ENCODE measurements at places on chromosomes 7 and 10.

- no peak for DNase-seq
These were observed 1.1 kb downstream of the JMJD1C start for GRCh38 chr10:63464402-63465292.

DNA sequence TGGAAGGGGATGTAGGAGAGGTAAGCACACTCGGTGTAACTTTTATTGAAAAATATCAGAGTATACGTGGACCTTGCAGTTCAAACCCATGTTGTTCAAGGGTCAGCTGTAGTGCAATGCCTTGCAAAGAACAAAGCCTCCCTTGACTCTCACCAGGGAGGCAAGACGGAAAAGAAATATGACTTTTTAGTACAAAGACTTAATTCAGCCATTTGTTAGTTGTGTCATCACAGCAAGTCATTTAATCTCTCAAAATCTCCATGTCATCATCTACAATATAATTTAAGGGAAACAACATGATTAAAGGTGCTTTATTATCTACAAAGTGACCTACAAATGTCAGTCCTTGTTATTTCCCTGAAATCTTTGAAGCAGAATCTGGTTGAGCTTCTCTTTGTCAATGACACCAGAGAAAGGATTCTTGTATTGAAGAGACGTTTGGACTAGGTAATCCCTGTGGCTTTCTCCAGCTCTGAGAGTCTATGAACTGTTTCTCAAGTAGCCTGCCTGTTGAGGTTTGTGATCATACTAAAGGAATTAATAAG is 502.8 kb downstream of the REEP3 start:
- no peak for DNase-seq

- no peak for DNase-seq
These were observed 37.9 kb upstream of the ABCB5 start for GRCh38 chr7:20577441-20578071.

- DNase-seq = no peak
These were observed 42.0 kb downstream of the CDH23 start for GRCh38 chr10:71438761-71439160.

DNA sequence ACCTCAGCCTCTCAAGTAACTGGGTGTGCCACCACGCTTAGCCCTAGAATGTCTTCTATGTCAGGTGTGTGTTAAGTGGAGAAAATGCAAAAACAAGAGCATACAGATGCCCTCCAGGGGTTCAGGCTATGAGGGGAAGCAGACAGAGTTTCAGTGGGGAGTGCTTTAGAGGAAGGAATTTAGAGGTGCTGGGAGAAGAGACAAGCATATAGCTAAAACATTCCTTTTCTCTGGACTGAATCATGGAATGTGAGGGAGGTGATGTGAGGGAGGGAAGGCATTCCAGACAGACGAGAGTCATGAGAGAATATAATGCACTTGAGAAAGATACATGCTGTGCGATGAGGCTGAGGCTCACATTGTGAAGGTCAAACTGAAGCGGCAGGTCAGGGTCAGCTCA is 6.6 kb upstream of the ZNF786 start:
- DNase-seq = no peak

- no peak for DNase-seq
These were observed 45.4 kb downstream of the MRPS24 start for GRCh38 chr7:43823941-43824340.

DNA sequence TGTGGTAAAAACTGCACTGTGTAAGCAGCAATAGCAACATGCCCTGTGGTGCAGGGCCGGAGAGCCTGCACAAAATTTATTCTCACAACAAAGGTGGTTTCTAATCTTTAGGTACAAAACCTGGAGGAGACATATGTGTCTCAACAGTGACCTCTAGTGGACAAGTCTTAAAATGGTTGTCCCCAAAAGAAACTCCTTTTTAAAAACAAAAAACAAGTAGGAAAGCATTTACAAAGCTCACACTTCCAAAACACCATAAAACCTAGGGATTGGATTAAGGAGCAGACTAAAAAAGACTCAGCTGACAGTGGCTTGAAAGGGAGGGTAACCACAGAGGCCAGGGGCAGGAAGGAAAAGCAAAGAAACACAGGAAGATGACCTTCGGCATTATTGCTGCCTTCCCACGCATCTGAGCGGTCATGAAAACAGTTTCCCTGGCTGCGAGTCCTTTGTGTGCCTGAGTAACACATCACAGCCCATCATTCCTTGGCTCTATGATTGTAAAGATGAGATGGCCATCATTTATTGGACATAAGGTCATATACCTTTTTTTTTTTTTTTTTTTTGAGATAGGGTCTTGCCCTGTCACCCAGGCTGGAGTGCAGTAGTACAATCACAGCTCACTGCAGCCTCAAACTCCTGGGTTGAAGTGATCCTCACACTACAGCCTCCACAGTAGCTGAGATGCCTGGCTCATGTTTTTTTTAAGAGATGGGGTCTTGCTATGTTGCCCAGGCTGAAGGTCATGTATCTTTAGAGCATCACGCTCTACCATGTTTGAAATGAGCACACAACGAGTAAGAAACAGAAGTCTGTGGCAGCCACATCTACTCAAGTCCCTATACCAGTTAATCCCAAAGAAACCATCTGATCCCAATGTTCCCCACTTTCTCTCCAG is 39.5 kb downstream of the RSU1 start:
- peak; percentile 40 for DNase-seq

GRCh38 chr10:61918989-61919388 is 17.5 kb downstream of the ARID5B start:
- no peak for DNase-seq

DNA sequence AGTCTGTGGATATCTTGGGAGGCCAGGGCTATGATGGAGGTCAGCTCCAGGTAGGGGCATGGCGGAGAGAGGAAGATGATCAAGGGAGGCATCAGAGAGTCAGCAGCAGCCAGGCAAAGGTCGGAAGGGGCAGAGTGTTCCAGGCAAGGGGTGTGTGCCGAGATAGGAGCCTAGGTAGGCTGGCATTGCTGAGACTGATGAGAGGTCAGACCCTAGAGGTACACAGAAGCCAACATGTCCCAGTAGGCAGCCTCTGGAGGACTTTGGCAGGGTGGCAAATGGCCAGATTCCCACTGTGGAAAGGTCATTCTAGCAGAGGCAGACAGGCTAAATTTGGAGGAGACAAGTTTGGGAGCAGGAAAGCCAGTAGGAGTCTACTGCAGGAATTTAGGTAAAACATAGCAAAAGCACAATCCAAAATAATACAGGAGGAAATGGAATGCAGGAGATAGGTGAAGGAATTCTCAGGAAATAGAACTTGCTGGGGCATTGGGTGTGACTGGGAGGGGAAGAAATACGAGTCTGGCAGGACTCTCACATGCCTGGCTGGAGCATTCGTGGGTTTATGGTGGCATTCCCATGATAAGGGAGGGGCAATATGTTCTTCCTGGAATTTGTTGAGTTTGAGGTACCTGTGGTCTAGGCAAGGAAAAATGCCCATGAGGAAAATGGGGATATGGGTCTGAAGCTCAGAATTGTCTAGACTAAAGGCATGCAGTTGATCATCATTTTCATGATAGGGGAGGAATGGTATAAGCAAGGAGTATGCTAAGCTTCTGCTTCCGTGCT is 25.7 kb downstream of the TMEM176A start:
- DNase-seq = no peak

- DNase-seq = no peak
These were observed 972 bp downstream of the ORC5 start for GRCh38 chr7:104206841-104207240.
